AG20443 (cell line): ENCODE measurements at places on chromosomes 16 and 17.

GRCh38 chr17:80356231-80356856 is 58.6 kb upstream of the ENDOV start:
- DNase-seq, result no peak

DNA sequence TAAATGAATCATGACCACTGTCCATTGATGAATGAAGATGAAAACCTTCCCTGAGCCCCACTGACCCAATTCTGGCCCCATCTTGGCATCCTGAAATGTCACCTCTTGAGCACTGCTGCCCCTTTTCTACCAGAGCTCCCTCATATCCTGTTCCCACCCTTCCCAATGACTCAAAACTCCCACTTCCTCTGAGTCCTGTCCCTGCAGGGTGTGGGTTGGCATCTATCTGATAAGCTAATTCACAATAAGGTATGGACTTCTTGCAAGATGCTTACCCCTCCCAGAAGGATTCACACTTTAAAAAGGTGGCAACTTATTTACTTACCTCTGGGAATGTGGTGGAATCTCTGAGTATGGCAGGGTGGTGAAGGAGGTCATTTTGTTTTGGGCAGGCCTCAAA is 13.3 kb upstream of the CSNK2A2 start:
- no peak for DNase-seq

- peak; percentile 21 for DNase-seq
Observed at GRCh38 chr16:59527206-59527997, 793.3 kb upstream of the GOT2 start.

DNA sequence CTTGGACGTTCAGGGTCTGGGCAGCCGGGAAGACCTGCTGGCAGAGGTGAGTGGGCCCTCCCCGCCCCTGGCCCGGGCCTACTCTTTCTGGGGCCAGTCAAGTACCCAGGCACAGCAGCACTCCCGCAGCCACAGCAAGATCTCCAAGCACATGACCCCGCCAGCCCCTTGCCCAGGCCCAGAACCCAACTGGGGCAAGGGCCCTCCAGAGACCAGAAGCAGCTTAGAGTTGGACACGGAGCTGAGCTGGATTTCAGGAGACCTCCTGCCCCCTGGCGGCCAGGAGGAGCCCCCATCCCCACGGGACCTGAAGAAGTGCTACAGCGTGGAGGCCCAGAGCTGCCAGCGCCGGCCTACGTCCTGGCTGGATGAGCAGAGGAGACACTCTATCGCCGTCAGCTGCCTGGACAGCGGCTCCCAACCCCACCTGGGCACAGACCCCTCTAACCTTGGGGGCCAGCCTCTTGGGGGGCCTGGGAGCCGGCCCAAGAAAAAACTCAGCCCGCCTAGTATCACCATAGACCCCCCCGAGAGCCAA is 8.6 kb upstream of the ABCC3 start:
- DNase-seq, result peak; percentile 86

DNA sequence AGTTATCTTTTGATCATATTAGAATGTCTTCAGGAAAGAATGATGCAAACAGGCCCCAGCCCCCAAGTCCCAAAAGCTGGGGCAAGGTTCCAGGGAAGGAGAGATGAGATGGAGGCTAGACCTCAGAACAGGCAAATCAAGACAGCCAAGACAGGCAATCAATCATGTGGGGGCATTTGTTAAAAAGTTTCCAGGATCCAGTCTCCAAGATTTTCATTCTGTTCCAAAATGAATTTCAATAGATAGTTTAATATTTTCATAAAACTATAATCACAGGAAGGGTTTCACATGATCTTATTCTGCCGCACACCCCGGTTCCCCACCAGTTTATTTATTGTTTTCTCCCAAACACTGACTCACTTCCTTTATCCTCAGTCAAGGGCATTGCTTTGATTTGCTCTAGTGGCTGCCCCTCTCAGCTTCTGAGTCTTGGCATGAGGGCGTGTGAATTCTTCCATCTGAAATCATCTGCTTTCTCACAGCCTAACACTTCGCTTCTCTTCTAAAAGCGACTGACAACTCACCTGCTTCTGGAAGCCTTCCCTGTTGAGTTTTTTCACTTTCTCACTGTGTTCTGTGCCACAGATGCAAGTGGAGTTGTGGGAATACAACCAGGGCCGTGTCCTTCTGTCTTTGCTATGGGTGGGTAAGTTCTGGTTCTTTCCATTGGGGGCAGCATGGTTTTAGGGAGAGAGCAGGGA is 12.2 kb upstream of the TERF2 start:
- peak; percentile 72 for DNase-seq

DNA sequence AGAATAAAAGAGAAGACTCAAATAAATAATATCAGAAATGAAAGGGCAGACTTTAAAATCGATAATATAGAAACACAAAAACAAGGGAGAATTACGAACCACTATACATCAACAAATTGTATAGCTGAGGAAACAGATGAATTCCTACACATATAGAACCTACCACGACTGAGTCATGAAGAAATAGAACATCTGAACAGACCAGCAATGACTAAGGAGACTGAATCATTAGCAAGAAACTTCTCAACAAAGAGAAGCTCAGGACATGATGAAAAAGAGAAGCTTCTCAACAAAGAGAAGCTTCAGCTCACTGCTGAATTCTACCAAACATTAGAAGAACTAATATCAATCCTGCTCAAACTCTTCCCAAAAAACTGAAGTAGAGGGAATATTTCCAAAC is 255.9 kb downstream of the CEP112 start:
- DNase-seq, result no peak

GRCh38 chr17:9244066-9245052 is 223.0 kb downstream of the NTN1 start:
- DNase-seq, result peak; percentile 83

GRCh38 chr16:1007284-1007850 is 25.8 kb downstream of the SOX8 start:
- DNase-seq, result no peak

DNA sequence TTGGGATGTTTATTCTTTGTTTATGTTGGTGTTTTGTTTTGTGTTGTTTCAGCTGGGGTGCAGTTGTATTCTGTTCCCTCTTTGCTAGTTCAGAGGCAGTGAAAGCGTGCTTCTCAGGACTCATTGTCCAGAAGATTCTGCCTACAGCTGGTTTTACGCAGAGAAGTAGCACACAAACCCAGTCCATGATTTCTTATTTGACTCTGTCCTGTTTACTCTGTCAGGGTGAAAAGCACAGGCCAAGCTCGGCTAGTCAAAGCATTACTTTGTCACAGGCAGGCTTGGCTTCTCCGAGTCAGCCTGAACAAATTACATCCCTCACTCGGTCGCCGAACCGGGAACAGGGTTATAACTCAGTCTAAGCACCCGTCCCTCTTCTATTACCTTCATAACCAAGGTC is 435.0 kb downstream of the MAF start:
- DNase-seq, result no peak

- no peak for DNase-seq
Observed at GRCh38 chr16:79898703-79899102, 298.2 kb upstream of the MAF start.

DNA sequence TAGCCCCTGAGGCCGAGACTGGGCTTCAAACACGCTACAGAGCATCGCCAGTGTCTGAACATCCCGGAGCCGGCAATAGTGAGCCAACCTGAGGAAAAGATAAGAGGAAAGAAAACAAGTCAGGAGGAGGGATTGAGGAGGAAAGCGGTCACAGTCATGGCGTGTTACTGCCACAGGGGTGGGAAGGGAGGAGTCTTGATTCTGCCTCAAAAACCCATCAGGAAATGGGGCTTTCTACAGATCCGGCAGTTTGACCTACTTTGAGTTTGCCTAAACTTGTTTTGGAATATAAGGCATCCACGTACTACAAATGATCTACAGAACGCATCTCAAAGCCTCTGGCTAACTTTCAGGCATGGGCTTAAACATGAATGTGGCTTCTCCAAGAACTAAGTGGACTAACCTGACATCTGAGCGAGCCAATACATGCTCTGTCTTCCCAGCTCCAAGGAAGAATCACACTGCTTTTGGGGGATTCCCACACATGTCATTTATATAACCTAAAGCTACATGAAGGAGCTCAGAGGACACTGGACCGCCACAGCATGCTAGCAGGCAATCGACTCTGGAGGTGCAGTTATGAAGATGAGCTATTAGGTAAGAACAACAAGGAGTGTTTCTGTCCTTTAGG is 96.6 kb downstream of the WDR59 start:
- DNase-seq, result no peak

DNA sequence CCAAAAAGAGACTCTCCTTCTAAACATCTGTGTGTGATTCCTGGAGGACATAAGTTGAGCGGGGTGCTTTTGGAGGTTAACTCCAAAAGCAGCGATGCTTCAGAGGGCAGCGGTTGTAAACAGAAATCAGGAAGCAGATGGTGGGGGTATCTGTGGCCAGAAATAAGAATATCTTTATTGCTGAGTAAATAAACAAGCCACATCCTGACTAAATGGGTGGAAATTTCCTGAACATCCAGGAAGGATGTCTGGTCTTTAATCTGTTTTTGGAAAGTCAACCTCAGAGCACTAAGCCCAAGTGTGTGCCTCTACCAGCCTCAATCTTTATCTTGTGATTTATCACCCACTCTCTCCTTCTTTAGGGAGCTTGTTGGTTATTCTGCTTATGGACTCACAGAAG is 123.3 kb downstream of the CDH13 start:
- DNase-seq, result no peak

DNA sequence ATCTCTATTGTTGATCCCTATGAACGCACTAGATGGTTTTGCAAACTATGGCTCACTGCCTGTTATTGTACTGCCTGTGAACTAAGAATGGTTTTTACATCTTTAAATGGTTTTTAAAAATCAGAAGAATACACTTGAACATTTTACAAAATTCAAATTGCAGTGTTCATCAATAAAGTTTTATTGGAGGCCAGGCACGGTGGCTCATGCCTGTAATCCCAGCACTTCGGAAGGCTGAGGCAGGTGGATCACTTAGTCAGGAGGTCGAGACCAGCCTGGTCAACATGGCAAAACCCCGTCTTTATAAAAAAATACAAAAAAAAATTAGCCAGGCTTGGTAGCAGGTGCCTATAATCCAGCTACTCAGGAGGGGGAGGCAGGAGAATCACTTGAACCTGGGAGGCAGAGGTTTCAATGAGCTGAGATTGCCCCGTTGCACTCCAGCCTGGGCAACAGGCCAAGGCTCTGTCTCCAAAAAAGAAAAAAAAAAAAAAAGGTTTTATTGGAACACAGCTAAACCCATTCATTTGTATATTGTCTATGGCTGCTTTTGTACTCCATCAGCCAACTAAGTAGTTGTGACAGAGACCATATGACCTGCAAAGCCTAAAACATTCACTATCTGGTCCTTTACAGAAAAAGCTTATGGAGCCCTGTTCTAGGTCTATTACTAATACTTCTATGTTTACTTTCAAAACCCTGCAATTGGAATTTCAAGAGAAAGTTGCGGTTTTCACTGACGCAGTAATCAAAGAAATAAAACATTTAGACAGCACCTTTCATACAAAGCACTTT is 18.9 kb downstream of the IKZF3 start:
- no peak for DNase-seq

DNA sequence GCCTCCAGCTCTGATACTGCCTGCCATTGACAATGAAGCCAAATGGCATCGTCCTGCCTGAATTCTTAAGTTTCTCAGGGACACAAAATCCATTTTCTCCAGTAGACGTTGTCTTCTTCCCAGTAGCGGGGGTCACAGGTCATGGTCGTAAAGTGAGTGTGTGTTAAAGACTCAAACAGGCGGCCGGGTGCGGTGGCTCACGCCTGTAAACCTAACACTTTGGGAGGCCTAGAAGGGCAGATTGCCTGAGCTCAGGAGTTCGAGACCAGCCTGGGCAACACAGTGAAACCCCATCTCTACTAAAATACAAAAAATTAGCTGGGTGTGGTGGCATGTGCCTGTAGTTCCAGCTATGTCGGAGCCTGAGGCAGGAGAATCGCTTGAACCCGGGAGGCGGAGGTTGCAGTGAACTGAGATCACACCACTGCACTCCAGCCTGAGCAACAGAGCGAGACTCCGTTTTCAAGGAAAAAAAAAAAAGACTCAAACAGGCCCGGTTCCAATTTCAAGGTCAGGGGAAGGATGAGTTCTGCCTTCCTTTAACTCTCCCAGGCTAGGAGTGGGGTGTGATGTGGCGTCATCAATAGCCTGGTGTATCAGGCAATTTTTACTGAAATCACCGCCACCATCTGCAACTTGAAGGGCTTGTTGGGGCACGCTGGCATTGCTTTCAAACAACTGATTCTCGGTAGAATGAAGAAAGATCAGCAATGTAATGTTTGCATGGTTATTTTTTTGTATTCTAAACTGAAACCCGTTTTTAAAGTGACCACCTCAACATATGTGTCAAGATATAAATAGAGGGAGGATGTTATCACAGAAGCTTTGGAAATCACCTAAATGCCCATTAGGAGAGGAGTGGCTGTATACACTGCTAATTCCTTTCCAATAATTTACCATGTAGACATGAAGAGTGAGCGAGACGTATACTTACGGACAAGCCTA is 91.0 kb downstream of the WSCD1 start:
- DNase-seq, result no peak

GRCh38 chr17:43324205-43324893 is 74.4 kb upstream of the ARL4D start:
- no peak for DNase-seq

DNA sequence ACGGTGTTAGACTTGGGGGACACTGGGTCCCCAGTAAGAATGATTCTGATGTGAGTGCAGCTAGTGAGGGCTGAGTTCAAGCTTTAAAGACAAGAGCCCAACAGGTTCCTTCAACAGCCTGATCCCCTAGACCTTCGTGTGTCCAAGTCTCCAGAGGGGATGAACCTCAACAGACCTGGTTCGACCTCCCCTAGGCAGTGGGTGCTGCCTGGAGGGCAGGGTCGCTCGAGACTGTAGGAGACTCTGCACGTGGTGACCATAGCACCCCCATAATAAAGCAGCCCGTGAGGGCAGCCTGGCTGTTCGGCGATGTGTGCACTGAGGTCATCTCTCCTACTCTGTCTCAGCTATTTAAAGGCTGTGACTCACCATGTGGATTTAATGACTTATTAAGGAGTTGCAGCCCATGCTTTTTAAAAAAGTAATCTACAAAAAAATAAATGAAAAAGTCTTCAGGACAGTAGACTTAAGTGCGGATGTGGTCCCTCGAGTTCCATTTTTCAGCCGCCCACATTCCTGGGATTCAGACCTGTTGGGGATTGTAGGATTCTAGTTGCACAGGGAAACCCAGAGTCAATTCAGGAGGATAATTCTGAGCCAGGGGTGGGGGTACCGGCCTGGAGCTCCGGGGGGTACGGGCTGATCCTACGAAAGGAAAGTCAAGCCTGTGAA is 23.4 kb upstream of the METRNL start:
- peak; percentile 81 for DNase-seq
